ENCODE measurements at places on chromosomes 5 and 9.
A peak's percentile ranks its signal among the peaks of the same experiment; 100 is the strongest.

DNA sequence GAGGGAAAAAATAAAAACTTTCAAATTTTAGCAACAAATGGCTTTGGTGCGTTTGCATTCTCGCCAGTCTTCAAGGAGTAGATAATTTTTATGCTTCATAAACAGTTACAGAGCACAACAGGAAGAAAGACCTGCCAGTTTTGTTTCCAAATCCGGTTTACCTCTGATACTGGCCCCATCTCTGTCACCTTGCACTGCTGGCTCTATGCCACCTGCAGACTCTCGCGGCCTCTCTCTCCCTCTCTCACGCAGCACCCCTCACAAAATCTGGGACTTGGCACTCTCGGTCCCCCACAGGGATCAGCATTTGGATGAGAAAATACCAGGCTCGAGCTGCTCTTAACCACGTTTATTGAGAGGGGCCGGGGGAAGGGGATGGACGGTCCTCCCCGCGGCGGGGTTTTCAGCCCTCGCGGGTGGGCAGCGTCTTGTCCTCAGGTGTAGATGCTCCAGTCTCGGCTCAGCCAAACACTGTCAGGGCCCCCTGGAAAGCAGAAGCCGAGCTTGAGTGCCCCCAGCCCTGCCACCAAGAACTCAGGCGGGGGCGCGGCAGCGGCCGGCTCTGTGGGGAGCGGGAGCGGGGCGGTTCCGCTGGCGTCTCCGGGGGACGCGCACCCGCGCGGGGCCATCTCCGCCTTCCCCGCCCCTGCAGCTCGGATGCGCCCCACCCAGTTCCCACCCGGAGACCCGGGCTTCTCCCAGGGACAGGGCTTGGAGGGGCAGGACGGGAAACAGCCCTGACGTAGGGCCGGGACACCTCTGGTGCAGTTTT, 1.3 kb downstream of the SCGB3A1 start:
- DNase-seq: no peak

DNA sequence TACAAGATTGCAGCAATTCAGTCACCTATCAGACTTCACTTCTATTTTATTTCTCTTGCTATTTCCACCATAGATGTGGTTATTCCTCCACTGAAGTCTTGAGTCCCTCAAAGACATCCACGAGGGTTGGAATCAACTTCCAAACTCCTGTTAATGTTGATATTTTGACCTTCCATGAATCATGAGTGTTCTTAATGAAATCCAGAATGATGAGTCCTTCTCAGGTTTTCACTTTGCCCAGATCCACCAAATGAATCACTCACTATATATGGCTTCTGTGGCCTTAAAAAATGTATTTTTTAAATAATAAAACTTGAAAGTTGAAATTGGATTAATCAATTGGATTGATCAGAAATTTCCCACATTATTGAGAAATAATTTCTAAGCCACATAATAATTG, 1821.0 kb downstream of the EFNA5 start:
- no peak for DNase-seq

DNA sequence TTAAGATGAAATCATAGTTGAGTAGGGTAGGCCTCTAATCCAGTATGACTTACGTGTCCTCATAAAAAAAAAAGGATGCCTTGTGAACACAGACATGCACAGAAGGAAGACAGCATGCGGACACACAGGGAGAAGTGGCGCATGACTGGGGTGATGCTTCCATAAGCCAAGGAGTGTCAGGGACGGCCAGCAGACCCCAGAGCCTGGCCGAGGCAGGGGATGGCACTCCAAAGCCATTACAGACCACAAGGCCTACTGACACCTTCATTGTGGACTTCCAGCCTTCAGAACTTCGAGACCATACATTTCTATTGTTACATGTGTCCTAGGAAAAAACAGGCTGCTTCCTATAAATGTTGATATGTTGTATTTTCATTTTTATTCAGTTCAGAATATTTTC, 19.9 kb downstream of the EHMT1 start:
- DNase-seq: no peak

GRCh38 chr5:166795756-166796155, 1495.7 kb upstream of the WWC1 start:
- DNase-seq: no peak

DNA sequence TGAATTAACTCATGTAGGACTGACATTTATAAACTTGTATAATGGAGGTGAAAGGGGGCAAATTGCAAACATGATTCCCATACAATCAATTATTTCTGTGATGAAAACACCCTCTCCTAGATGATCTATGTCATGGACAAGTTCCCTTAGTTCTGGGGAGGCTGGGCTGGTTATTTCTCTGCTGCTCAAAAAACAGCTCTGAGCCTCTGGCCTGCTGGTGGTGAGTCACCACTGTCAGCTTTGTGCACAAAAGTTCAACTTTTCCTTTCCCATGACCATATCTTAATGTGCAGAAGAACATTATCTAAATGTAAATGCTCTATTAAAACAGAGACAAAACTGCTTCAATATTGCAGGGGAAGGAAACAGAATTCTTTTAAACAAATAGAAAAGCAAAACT, 85.0 kb downstream of the HMHB1 start:
- no peak for DNase-seq

GRCh38 chr5:32827981-32828380, 116.9 kb downstream of the NPR3 start:
- DNase-seq: no peak

DNA sequence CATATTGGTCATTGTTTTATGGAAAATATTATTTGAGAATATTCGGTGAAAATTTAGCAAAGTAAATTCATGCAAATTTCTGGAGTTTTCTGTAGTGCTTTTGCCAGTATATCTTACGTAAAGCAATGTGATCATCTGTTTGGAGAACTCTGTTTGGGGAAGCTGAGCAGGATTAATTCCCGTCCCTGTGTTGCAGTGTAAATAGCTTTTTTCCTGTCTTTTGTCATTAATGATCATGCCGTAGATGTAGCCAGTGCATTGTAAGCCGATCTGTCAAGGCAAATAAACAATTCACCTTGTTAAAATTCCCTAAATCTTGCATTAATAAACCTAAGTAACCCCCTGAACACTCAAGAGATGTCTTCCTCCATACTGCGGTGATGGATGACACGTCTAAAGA, 39.2 kb downstream of the PPIC start:
- DNase-seq: no peak

- no peak for DNase-seq
These were observed 11.2 kb upstream of the GLDC start for GRCh38 chr9:6656614-6657300.

GRCh38 chr5:151620461-151620840, 29.3 kb upstream of the FAT2 start:
- no peak for DNase-seq

- DNase-seq: no peak
These were observed 30.2 kb upstream of the CCNG1 start for GRCh38 chr5:163407034-163407655.

- DNase-seq: peak; percentile 75
These were observed 1.1 kb upstream of the NTRK2 start for GRCh38 chr9:84668196-84669012.

GRCh38 chr5:120682851-120683250, 218.8 kb downstream of the PRR16 start:
- no peak for DNase-seq

GRCh38 chr5:82217917-82218316, 60.2 kb downstream of the RPS23 start:
- no peak for DNase-seq

DNA sequence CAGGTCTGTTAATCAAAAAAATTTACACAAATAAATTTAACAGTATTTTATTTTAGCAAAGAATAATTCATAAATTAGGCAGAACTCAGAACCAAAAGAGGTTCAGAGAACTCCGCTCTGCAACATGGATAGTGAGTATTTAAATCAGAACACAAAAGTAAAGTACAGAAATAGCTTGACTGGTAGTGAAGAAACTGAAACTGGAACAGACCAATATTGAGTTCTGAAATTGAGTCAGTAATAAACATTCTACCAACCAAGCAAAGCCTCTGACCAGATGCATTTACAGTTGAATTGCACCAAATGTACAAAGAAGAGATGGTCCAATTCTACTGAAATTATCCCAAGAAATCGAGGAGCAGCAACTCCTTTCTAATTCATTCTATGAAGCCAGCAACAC, 1542.8 kb downstream of the EFNA5 start:
- no peak for DNase-seq

DNA sequence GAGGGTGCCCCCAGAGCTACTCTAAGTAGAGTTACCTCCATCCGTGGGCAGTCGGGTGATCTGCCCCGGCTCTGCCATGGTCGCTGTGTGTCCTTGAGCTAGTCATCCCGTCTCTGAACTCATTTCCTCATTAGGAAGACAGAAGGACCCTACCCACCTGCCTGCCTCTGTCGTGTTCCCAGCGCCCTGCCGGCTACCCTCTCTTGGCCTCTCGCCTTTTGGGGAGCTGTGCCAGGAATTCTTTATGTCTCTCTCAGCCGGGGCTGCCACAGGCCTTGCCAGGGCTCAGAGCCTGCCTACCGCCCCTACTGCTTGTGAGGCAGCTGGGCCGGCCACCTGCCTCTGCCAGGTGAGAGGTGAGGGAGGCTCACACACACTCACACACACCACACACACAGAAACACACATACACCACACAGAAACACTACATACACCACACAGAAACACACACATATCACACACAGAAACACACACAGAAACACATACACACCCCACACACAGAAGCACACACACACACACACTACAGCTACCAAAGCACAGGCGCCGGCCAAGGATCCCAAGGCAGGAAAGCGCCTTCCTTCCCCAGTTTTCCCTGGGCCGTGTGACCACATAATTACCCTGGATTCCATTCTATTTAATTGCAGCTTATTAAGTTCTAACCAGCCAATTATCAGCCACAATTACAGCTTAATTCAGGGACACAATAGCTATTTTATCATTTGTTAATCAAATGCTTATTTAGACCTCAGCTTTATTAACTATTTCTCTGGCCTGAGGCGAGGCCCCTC, 41.7 kb downstream of the UNC5A start:
- no peak for DNase-seq

DNA sequence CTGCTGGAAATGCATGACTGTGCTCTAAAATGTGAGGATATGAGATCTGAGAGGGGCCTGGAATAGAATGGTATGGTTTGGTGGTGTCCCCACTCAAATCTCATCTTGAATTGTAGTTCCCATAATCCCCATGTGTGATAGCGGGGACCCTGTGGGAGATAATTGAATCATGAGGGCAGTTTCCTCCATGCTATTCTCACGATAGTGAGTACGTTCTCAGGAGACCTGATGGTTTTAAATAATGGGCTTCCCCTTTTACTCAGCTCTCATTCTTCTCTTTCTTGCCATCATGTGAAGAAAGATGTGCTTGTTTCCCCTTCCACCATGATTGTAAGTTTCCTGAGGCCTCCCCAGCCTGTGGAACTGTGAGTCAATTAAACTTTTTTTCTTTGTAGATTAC, 133.6 kb upstream of the ADAMTS16 start:
- no peak for DNase-seq

GRCh38 chr5:150263801-150264621, 25.6 kb downstream of the CAMK2A start:
- DNase-seq: peak; percentile 30

DNA sequence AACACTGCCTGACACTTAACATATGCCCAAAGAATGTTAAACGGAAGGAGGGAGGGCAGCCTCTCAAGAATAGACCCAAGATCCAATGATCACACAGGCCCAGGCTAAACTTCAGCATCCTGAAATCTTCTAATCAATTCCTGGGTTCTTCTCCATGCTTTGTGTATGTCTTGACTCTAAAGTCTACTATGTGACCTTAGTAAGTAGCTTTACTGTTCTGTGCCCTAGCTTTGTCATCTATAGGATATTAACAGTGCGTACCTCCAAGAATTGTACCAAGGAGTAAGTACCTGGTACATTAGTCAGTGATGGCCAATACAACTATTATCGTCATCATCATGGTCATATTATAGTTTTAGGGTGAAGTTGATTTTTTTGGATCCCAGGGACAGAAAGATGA, 96.6 kb downstream of the SGCD start:
- no peak for DNase-seq

DNA sequence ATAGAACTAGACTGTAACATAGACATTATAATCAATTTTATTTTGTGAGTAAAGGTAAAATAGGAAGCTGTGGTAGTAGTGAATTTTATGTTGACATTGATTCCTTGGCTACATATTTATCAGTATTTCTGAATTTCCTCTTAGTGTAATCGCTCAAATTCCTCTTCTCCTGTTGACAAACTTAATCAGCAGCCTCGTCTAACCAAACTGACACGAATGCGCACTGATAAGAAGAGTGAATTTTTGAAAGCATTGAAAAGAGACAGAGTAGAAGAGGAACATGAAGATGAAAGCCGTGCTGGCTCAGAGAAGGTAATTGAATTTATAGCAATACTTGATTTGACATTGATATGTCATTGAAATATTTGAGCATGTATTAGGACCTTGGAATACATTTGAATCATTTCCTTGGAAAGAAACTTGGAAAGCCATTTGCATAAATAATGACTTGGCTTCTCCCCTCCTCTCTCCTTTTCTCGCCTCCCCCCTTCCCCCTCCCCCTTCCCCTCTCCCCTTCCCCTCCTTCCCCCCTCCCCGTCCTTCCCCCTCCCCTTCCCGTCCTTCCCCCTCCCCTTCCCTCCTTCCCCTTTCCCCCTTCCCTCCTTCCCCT, 75.5 kb downstream of the GPBP1 start:
- DNase-seq: no peak

DNA sequence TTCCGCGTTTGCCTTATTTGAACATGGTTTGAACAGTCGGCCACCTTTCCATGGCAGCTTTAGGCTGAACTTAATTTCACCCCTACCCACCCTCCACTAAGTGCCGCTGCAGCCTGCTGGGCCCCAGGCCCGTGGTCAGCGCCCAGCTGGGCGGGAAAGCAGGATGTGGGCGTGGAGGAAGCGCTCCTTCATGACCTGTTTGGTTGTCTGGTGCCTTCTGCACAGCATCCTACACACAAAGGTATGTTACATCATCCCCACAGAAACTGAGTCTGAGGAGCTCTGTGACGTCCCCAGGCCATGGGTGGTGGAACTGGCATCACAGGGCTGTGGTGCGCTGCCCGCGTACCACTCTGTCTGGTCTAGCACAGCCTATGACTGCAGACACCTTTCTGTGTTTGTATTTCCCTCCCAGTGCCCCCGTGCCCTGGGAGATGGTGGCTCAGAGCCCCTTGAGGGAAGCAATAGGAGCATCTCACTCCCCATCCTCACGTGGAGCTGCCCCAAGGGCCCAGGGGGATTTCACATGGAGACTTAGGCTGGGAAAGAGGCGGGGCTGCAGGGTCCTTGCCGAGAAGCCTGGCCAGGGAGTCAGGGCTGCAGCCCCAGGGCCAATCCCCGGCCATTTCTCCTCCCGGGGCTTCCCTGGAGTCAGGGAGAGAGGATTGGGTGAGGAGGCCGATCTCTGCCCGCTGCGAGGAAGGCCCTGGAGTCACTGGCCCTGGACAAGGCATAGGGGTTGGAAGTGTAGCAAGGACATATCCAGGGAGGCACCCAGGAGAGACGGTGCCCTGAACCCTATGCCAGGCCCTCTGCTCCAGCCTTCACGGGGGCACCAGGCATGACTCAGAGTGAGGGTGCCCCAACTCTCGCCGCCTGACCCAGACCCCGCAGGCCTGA, 37.5 kb upstream of the SUSD3 start:
- peak; percentile 37 for DNase-seq

DNA sequence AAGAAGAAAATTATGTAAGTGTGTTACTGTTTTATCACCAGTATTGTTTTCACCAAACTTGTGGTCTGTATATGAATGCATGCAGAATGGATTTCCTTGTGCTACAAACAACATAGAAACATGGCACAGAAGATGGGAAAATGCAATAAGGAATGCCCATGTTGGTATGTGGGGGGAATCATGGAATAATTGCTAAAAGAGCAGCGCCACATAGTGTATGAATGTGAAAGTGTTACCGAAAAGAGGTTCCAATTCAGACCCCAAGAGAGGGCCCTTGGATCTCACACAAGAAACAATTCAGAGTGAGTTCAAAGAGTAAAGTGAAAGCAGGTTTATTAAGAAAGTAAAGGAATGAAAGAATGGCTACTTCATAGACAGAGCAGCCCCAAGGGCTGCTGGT, 26.4 kb upstream of the TYRP1 start:
- no peak for DNase-seq
